ENCODE measurements at places on chromosomes 2 and 18.

- no peaks in the 10 kb centered on the region for H3K36me3 ChIP-seq
- H3K4me3 ChIP-seq, result no peak overlapping the region
- H3K27me3 ChIP-seq, result no peaks in the 10 kb centered on the region
- DNase-seq, result no peak
These were observed 123.0 kb upstream of the SERPINE2 start for GRCh38 chr2:224162122-224162521.

DNA sequence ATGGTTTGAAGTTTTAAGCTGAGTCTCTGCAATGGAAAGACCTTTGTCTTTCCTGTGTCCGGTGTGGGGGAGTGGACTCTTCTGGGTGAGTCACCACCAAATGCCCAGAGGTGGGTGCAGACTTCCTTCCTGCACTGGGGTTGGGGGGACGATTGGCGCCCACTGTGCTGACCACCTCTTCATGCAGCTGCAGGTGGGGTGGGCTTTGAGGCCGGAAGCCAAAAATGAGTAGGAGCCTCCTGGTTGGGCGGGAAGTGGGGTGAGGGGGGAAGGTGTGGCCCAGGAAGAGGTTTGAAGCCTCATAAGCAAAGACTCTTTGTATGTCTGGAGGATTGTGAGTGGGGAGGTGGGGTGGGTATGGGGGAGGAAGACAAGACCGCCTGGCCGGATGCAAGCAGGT is 27.6 kb downstream of the PAX8 start:
- DNase-seq, result no peak
- H3K4me3 ChIP-seq, result no peak overlapping the region
- H3K27ac ChIP-seq, result no peak overlapping the region

DNA sequence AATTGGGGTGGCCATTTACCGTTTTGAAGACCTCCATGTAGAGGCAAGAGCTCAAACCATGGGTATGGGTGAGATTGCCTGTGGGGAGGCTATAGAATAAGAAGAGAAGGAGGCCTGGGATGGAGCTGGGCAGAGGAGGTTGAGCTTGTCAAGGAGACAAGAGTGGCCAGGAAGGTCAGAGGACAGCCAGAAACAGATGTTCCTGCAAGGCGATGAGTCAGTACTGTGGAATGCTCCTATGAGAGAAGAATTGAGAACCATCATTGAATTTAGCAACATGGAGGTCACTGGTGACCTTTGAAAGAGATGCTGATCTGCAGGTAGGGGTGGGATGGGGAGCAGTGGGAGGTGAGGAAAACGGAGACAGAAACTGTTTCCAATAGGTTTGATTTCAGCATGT is 3.5 kb downstream of the ACSL3 start:
- DNase-seq, result no peak
- H3K4me1 ChIP-seq, result peaks cover 35% of the 10 kb centered on the region
- no peak overlapping the region for H3K4me3 ChIP-seq
- H3K27ac ChIP-seq, result peak overlapping the region; percentile 12
- no peaks in the 10 kb centered on the region for H3K27me3 ChIP-seq

- H3K27ac ChIP-seq, result no peak overlapping the region
- no peaks in the 10 kb centered on the region for H3K27me3 ChIP-seq
- H3K4me3 ChIP-seq, result no peak overlapping the region
- DNase-seq, result no peak
- H3K4me1 ChIP-seq, result no peaks in the 10 kb centered on the region
These were observed 458.0 kb downstream of the PARD3B start for GRCh38 chr2:205003288-205003687.

GRCh38 chr18:55400590-55401541 is 187.1 kb downstream of the TCF4 start:
- DNase-seq, result no peak
- H3K27ac ChIP-seq, result no peak overlapping the region
- no peaks in the 10 kb centered on the region for H3K36me3 ChIP-seq
- peaks cover 6% of the 10 kb centered on the region for H3K4me1 ChIP-seq
- no peak overlapping the region for H3K4me3 ChIP-seq

DNA sequence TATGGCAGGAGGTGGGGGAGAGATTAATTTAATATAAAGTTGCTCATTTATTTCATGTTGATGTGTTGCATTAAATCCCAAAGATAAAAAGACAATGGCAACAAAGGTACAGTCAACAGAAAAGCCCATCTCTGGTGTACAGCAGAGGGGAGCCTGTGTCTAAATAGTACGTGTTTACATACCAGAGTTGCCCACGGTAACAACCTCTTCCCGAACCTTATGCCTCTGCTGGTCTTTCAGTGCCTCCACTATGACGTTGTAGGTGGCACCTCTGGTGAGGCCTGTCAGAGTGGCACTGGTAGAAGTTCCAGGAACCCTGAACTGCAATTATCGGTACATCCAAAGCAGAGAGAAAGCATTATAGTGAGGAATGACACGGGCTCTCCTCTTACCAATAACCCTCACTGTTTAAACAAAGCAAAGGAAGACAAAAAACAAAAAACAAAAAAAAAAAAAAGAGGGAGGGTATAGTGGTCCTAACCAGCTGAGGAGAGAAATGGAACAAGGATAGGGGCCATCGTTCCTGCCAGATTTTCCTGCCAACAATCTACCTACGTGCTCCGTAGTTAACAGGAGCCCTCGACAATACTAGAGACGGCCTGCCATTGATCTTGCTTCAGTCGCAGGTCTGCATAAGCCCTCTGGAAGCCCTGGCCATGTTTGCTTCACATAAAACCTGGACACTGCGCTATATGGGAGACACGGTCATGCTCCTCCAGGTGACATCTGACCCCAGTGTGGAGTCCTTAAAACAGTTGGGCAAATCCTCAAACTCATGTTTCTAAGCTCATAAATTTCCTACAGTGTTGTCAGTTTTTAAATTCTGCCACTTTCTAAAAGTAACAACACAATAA is 58.5 kb downstream of the ATIC start:
- peaks cover 17% of the 10 kb centered on the region for H3K36me3 ChIP-seq
- DNase-seq, result no peak
- no peaks in the 10 kb centered on the region for H3K27me3 ChIP-seq
- H3K4me1 ChIP-seq, result no peaks in the 10 kb centered on the region
- no peak overlapping the region for H3K27ac ChIP-seq
- no peak overlapping the region for H3K4me3 ChIP-seq

- DNase-seq, result no peak
- no peaks in the 10 kb centered on the region for H3K27me3 ChIP-seq
- H3K4me3 ChIP-seq, result no peak overlapping the region
- H3K4me1 ChIP-seq, result no peaks in the 10 kb centered on the region
- no peak overlapping the region for H3K27ac ChIP-seq
These were observed 108.8 kb upstream of the UBE2E3 start for GRCh38 chr2:180871649-180872048.

- H3K4me1 ChIP-seq, result no peaks in the 10 kb centered on the region
- no peaks in the 10 kb centered on the region for H3K36me3 ChIP-seq
- H3K4me3 ChIP-seq, result no peak overlapping the region
These were observed 1159.4 kb downstream of the DSC3 start for GRCh38 chr18:29883114-29883513.

GRCh38 chr2:155424518-155424917 is 726.0 kb downstream of the KCNJ3 start:
- DNase-seq, result no peak
- H3K4me1 ChIP-seq, result no peaks in the 10 kb centered on the region
- H3K36me3 ChIP-seq, result no peaks in the 10 kb centered on the region
- no peak overlapping the region for H3K4me3 ChIP-seq

GRCh38 chr2:236631281-236631855 is 61.7 kb downstream of the ACKR3 start:
- no peak overlapping the region for H3K27ac ChIP-seq
- H3K27me3 ChIP-seq, result peaks cover 12% of the 10 kb centered on the region
- no peaks in the 10 kb centered on the region for H3K4me1 ChIP-seq
- DNase-seq, result no peak

- no peak for DNase-seq
- no peak overlapping the region for H3K4me3 ChIP-seq
- no peak overlapping the region for H3K27ac ChIP-seq
- no peaks in the 10 kb centered on the region for H3K27me3 ChIP-seq
- H3K36me3 ChIP-seq, result no peaks in the 10 kb centered on the region
- no peaks in the 10 kb centered on the region for H3K4me1 ChIP-seq
These were observed 113.5 kb downstream of the NDUFA10 start for GRCh38 chr2:239911641-239912071.

DNA sequence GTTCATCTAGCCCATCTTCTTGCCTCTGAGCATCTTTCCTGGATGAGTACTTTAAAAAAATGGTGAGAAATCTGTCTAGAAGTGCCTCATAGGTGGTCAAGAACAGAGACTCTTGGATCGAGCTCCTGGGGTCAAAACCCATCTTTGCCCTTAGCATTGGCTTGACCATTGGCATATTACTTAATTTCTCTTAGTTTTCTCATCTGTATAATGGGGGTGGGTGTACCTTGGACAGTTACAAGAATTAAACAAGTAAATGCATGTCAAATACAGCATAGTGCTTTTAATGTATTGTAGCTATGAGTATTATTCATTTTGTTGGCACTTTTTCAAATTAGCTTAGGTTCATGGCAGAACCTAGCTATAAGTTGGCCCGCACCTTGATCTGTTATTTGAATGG is 36.8 kb downstream of the DHRS9 start:
- no peak overlapping the region for H3K4me3 ChIP-seq
- H3K36me3 ChIP-seq, result no peaks in the 10 kb centered on the region
- H3K27me3 ChIP-seq, result no peaks in the 10 kb centered on the region
- peaks cover 3% of the 10 kb centered on the region for H3K4me1 ChIP-seq
- DNase-seq, result no peak

- H3K36me3 ChIP-seq, result no peaks in the 10 kb centered on the region
- H3K27ac ChIP-seq, result no peak within 1 kb of the TSS
- peak within 1 kb of the TSS; percentile 2 for H3K4me3 ChIP-seq
- DNase-seq, result no peak
These were observed at the start of gene CXCR4 for GRCh38 chr2:136117909-136118818. Gene CXCR4 (minus strand): TSS chr2:136118149. CDS start chr2:136118060, 89 bp downstream.

- no peak for DNase-seq
- H3K4me1 ChIP-seq, result peaks cover 13% of the 10 kb centered on the region
- H3K4me3 ChIP-seq, result no peak overlapping the region
- no peaks in the 10 kb centered on the region for H3K36me3 ChIP-seq
These were observed 729.8 kb upstream of the SOX11 start for GRCh38 chr2:4962419-4962818.

GRCh38 chr2:134773335-134773734 is 54.5 kb upstream of the TMEM163 start:
- no peaks in the 10 kb centered on the region for H3K36me3 ChIP-seq
- H3K4me3 ChIP-seq, result no peak overlapping the region
- no peak for DNase-seq
- H3K4me1 ChIP-seq, result peaks cover 34% of the 10 kb centered on the region
- H3K27me3 ChIP-seq, result no peaks in the 10 kb centered on the region
- H3K27ac ChIP-seq, result peak overlapping the region; percentile 72

- H3K4me3 ChIP-seq, result no peak overlapping the region
- H3K27ac ChIP-seq, result no peak overlapping the region
- no peaks in the 10 kb centered on the region for H3K4me1 ChIP-seq
- no peaks in the 10 kb centered on the region for H3K27me3 ChIP-seq
- no peak for DNase-seq
- no peaks in the 10 kb centered on the region for H3K36me3 ChIP-seq
These were observed 258.7 kb downstream of the LRP1B start for GRCh38 chr2:141871913-141872634.

DNA sequence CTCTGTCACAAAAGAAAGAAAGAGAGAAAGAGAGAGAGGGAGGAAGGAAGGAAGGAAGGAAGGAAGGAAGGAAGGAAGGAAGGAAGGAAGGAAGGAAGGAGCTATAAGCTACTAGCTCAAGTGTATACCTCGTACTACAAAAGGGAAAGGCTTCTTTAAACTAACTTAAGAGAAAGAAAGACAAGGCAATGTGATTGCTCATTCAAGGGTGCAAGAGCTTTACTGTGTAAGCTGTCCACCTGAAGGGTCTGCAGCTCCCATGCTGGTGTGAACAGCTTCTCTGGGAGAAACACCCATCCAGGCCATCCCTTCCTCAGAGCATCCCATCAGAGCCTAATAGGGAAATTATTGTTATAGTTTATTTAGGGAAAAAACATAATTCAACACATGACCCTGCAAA is 286.1 kb upstream of the ID2 start:
- no peak overlapping the region for H3K27ac ChIP-seq
- H3K4me1 ChIP-seq, result no peaks in the 10 kb centered on the region
- H3K27me3 ChIP-seq, result no peaks in the 10 kb centered on the region
- H3K4me3 ChIP-seq, result no peak overlapping the region
- DNase-seq, result no peak

- no peaks in the 10 kb centered on the region for H3K27me3 ChIP-seq
- DNase-seq, result no peak
- H3K4me3 ChIP-seq, result no peak overlapping the region
- peaks cover 10% of the 10 kb centered on the region for H3K4me1 ChIP-seq
- no peak overlapping the region for H3K27ac ChIP-seq
These were observed 504.9 kb downstream of the CCDC85A start for GRCh38 chr2:56688661-56689060.

- no peaks in the 10 kb centered on the region for H3K36me3 ChIP-seq
- no peak for DNase-seq
- H3K27me3 ChIP-seq, result no peaks in the 10 kb centered on the region
- no peak overlapping the region for H3K4me3 ChIP-seq
- no peak overlapping the region for H3K27ac ChIP-seq
These were observed 69.8 kb upstream of the TANK start for GRCh38 chr2:161090411-161090810.

DNA sequence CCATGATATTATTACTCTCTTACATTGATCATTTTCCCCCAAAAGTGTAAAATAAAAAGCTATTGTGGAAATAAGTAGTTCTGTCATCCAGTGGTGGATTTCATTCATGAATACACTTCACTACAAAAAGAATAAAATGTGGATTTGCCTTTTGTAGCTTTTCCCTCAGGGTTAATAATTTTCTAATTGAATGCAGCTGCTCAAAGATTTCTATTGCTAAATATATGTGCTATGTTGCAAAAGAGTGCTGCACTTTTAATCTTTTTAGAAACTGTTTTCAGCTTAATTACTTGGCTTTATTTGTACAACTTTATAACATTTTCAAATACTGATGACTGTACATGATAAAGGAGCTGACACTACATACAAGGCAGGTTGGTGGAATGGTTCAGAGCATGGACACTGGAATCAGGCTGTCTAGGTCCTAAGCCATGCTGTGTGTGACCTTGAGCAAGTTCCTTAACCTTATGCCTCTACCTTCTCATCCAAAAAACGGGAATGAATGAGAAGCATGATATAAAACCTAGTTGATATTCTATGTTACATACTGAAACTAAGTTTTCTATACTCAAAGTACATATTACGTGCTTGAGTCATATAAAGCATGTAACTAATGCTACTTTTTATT is 128.8 kb downstream of the THSD7B start:
- no peak overlapping the region for H3K27ac ChIP-seq
- DNase-seq, result no peak
- H3K27me3 ChIP-seq, result no peaks in the 10 kb centered on the region
- no peaks in the 10 kb centered on the region for H3K36me3 ChIP-seq
- H3K4me1 ChIP-seq, result no peaks in the 10 kb centered on the region
- no peak overlapping the region for H3K4me3 ChIP-seq

DNA sequence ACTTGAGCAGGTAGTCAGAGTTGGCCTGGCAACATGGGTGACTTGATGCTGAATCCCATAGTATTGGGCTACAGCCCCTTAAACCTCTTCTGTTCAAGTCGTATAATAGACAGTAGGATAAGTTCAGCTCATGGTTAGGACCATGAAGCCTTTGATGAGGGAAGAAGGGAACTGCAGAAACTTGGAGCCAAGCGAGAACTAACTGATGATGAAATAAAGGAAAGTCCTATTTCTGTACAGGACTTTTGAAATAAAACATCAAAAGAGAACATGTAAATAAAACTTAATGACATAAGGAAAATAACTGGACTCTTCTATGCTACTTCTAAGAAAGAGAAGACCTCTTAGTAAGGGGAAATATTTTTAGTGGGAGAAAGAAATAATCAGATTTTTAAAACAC is 51.2 kb upstream of the UGP2 start:
- H3K4me1 ChIP-seq, result peaks cover 39% of the 10 kb centered on the region
- H3K27me3 ChIP-seq, result no peaks in the 10 kb centered on the region
- no peak overlapping the region for H3K4me3 ChIP-seq
- DNase-seq, result no peak
- no peaks in the 10 kb centered on the region for H3K36me3 ChIP-seq
